ENCODE measurements at places on chromosomes 12 and 14.

- DNase-seq = no peak
Measured at GRCh38 chr14:100823413-100824080, 2.4 kb upstream of the MEG3 start.

DNA sequence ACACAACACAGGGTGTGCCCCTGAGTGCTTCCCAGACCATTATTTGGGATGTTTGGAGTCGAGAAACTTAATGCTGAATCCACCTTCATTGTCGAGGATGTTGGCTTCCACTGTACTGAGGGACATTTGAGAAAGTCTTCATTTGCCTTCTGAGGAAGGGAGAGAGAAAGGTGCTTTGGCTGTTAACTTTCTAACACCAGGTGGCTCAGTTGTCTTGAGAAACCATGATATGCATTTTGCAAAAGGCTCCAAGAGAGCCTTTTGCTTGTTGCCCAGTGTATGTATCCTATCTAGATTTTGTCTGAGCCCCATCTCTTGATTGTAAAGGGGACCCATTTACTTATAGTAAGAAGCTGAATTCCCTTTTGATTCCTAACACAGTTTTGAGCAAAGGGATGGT, 28.6 kb upstream of the NRXN3 start:
- DNase-seq = no peak

GRCh38 chr12:3333991-3334391, 157.0 kb upstream of the PRMT8 start:
- DNase-seq = no peak

- no peak for DNase-seq
Measured at GRCh38 chr12:78767264-78767981, 97.2 kb upstream of the SYT1 start.

GRCh38 chr14:21518725-21519124, 7.4 kb downstream of the SALL2 start:
- no peak for DNase-seq

GRCh38 chr14:30138567-30138966, 210.9 kb upstream of the PRKD1 start:
- no peak for DNase-seq

GRCh38 chr14:53871951-53872350, 84.7 kb downstream of the BMP4 start:
- DNase-seq = no peak

- DNase-seq = no peak
Measured at GRCh38 chr12:27013611-27014084, 536 bp downstream of the TM7SF3 start.

DNA sequence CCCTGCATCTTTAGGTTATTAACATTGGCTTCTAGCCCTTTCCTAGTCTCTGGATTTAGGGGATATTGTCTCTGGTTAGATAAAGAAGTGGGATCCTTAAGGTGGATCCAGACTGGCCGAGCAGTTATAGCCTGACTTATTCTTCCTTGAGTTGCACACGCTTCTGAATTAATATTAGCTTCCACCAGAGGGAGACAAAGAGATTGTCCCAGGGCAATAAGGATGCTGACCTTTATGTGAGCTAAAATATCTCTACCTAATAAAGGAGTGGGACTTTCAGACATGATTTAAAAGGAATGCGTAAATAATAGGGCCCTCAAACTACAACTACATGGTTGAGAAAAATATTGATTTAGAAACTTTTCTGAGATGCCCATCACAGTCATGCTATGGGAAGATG, 139.7 kb downstream of the SLCO1B3 start:
- peak; percentile 5 for DNase-seq

DNA sequence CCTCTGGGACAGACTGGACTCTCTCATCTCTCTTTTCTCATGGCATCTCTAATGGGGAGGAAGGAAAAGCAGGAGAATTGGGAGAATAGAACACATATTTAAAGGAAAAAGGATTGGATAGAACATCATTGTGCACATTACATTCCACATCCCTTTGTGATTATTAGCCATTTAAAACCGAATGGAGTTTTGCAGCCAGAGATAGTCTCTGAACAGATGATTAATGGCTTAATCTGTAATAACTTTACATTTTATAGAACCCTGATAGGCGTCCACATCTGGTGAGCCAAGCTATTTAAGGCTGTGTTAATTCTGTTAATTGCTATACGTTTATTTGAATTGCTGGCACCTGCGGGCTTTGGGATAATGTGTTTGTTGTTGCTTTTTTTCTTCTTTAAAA, 487.3 kb downstream of the NRXN3 start:
- DNase-seq = no peak

DNA sequence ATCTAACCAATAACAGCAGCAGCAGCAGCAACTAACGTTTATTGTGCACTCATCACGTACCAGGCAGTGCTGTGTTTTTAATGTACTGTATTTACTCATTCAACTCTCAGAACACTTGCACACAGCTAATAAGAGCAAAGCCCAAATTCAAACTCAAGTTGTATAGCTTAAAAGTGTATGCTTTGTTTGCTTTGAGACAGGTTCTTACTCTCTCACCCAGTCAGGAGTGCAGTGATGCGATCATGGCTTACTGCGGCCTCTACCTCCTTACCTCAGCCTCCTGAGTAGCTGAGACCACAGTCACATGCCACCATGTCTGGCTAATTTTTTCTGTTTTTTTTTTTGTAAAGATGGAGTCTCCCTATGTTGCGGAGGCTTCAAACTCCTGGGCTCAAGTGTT, 105.4 kb downstream of the PAPLN start:
- no peak for DNase-seq

- DNase-seq = peak; percentile 48
Measured at GRCh38 chr12:46373301-46374296, 1.0 kb upstream of the SLC38A2 start.

DNA sequence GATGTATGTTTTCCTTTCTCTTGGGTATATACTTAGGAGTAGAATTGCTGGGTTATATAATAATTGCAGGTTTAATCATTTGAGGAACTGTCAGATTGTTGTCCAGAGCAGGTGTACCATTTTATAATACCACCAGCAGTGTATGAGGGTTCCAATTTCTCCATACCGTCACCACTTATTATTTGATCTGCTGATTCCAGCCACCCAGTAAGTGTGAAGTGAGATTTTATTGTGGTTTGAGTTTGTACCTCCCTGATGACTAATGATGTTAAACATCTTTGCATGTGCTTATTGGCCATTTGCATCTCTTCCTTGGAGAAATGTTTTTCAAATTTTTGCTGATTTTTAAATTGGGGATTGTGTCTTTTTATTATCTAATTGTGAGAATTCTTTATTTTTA, 15.1 kb downstream of the NCKAP5L start:
- no peak for DNase-seq

GRCh38 chr14:29037411-29037810, 270.8 kb downstream of the FOXG1 start:
- no peak for DNase-seq

- no peak for DNase-seq
Measured at GRCh38 chr14:35258420-35258819, 33.8 kb upstream of the PSMA6 start.

DNA sequence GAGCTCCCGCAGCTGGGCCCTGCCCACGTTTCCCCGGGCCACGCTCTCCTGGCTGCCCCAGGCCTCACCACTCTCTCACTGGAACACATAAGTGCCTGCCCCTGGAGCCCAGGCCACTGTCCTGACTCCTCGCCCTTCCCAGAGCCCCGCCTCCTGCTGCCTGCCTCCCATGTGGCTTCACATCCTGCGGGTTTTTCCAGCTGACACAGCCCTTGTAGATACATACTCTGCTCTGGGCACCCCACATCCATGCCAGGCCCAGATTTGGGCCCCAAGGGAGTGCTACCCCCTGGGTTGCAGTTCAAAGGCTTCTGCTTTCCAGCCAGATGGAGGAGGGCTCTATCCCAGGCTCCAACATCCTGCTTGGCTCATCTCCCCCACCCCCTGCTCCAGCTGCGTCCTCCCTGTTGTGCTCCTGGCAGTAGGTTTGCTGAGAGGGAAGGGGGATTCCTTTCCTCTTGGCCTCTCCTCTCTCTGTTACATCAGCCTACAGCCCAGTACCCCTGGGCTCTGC, 60.1 kb downstream of the TSPAN9 start:
- no peak for DNase-seq

- DNase-seq = no peak
Measured at GRCh38 chr14:52876311-52876710, 74.5 kb downstream of the FERMT2 start.

DNA sequence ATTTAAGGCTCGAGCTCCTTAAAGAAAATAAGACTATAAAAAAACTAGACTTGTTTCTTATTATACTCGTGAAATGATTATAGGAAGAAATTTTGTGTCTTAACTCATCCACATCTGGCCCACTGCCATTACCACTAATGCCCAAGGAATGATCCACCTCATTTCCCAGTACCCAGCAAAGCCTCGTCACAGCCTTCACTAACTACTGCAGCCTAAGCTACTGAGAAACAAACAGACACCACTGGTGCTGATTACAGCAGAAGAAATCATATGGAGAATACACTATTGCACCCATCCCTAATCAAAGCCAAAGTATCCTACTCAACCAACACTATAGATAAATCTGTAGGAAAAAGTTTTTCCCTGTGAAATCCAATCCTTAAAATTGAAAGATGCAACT, 205.3 kb upstream of the NAV3 start:
- no peak for DNase-seq

GRCh38 chr14:65168840-65169239, 66.5 kb upstream of the MAX start:
- no peak for DNase-seq

- no peak for DNase-seq
Measured at GRCh38 chr14:92940543-92940942, 17.6 kb downstream of the CHGA start.

DNA sequence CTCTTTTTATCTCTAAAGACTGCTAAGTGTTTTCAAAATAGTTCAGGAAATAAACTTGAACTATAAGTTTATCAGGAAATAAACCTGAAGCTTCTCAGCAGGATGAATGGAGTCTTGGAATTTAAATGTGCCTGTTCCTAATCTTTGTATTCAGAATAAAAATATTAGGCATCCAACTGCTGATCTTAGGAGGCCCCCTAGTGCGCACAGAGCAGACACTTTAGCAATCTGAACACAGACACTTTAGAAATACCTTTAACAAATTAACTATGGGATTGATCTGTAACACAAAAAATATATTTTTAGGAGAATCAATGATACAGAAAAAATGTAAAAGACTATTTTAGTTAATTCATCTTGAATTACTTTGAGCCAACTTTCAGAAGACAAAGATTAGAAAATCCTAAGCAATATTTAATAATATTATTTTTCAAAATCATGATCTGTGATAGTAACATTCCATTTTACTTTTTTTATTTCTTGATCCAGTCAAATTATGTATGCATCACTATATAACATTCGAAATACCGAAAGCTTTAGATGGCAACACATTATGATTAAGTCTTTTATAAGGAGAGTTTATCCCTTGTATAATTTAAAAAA, 80.9 kb downstream of the SLC41A2 start:
- peak; percentile 50 for DNase-seq

DNA sequence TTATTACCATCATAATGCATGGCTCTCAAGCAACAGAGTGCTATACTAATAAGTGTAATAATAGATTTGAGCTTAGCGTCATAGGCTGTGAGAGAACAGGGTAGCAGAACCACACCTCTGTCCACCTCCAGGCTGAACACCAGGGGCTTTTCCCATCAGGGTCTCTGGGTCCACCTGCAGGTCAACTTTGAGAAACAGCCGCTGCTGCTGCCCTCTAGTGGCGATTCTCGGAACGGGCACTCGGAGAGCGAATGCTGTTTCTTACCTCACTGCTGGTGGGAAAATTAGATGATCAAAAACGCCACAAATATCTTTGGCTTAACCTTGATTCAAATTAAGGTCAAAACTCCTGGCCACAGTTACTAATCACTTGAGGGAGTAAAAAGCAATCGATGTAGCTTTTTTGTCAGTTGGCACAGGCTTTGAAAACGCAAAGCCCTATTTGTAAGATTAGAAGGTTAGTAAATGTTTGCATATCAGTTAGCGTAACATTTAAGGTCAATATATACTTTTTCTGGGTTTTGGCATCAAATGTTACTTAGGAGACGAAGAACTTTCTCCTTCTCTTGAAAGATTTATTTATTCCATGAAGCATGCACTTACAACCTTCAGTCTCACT, 127.9 kb upstream of the TMEM132D start:
- peak; percentile 44 for DNase-seq

- DNase-seq = no peak
Measured at GRCh38 chr12:124028555-124028925, 55.5 kb downstream of the ZNF664 start.

DNA sequence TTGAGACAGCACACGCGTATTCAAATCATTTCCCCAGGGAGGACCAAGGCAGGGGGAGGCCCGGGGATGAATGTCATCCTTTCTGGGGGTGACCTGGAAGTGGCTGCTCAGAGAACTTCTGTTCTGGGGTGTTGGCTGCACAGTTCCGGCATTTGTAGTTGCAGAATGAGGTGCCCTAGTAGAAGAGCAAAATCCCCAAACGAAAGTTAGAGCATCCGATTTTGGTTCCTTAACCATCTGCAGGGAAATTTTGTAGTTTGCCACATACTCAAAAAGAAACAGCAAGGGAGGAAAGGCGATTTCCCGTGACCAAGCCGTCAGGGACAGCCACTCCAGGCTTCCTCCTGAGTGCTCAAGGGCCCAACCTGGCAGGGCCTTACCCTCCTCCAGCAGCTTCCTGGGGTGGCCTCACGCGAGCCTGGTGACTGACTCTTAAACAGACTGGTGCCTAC, 13.0 kb upstream of the TRAF3 start:
- no peak for DNase-seq

DNA sequence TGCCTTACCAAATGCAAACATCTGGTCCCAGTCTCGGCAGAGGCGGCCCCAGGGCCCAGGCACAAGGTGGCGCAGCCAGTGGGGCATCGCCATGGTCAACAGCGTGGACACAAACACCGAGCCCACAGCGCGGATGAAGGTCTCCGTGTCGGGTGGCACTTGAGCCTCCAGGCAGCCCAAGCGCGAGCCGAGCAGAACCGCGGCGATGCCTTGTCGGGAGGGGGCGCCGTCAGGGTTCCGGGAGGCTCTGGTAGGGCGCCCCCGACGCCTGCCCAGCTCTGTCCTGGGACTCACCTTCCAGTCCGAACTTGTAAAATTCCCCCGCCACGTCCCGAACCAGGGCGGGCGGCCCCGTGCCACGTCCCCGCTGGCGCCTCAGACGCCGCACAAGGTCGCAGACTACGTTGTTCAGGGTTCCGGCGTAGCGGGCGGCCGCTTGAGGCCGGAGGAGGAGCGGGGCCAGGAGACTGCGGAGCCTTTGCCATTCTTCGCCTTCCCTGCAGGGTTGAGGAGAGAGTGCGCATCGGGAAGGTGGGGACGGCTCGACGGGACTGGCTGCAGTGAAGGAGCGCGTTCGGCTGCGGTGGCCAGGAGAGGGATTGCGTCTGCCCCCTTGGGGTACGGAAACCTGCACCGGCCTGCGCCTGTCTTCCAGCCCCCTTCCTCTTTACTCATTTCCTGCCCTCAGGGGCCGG, 1.7 kb downstream of the CYP27B1 start:
- peak; percentile 47 for DNase-seq

- DNase-seq = no peak
Measured at GRCh38 chr14:104872469-104873341, 7.6 kb downstream of the CEP170B start.

Data from CD4-positive, alpha-beta T cell treated with Interleukin-21 for 1 hour (primary cell).